ENCODE measurements at places on chromosomes 3 and 15.

GRCh38 chr3:123505820-123506219 lies 56.9 kb upstream of the ADCY5 start:
- no peak for DNase-seq

- DNase-seq = no peak
Measured at GRCh38 chr15:90481023-90481422, 48.7 kb upstream of the CRTC3 start.

GRCh38 chr3:137972396-137972795 lies 37.6 kb upstream of the CLDN18 start:
- DNase-seq = no peak

- no peak for DNase-seq
Measured at GRCh38 chr15:92707880-92708551, 52.4 kb upstream of the FAM174B start.

GRCh38 chr3:157527131-157527881 lies 24.1 kb upstream of the VEPH1 start:
- peak; percentile 14 for DNase-seq

- DNase-seq = no peak
Measured at GRCh38 chr15:60400944-60401343, 3.2 kb upstream of the ANXA2 start.

- DNase-seq = no peak
Measured at GRCh38 chr15:67543348-67543718, 830 bp downstream of the MAP2K5 start.

- DNase-seq = no peak
Measured at GRCh38 chr15:100716456-100717085, 114.2 kb downstream of the ASB7 start.
